ENCODE measurements at places on chromosomes 4 and X. TPM values are rescaled to one million over a fixed set of nuclear protein-coding genes. Genes with fewer than 3 reads are reported as not detected.

Gene NDST3
- 0.20 TPM for total RNA-seq

- DNase-seq: no peak
Observed at GRCh38 chr4:165381821-165382373, 3.1 kb downstream of the CPE start.

GRCh38 chr4:73011629-73011985 is 57.9 kb downstream of the COX18 start:
- DNase-seq: no peak

DNA sequence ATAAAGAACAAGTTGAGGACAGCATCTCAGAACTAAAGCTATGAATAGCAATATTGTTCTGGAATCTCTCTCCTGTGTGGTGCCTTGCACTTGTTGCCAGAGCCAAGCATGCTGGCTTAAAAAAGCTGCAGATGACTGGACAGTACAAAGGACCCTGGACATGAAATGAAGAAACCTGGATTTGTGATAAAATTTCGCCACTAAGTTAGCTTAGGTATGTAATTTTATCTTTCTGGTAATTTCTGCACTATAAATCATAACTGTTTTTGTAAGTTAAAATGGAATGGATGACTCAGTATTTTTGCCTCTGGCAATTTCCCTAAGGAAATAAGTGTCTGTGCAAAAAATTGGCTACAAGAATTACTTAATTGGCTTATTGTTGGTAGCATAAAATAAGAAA is 317.2 kb downstream of the CAMK2D start:
- DNase-seq: no peak

- DNase-seq: no peak
Observed at GRCh38 chrX:48776818-48777439, 9.5 kb upstream of the GATA1 start.

DNA sequence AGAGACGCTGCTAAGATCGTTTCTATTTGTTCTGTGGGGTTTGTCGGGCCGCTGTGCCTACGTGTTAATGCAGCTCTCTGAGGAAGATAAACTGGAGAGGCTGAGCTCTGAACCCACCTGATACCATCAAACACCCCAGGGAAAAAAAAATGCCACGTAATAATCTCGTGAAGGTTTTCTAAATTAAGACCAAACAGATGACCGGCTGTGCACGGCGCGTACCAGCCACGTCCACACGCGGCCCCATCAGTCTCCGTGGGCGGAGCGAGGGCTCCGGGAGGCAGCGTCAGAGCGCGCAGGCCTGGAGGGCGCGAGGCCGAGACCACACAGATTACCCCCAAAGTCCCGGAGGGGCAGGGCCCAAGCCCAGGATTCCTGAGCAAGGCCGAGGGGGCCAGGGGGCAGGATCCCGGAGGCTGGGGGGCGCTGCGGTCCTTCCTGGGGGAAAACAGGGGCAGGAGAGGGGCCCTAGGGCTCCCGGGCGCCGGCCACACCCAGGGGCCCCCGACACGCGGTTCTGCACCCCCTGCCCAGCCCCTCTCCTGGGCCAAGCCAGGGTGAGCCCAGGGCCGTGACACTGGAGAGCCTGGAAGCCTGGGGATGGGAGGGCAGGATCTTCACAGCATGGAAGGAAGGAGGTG is 91.9 kb downstream of the FAM53A start:
- DNase-seq: peak; percentile 72

GRCh38 chr4:17664755-17665154 is 50.3 kb downstream of the MED28 start:
- DNase-seq: no peak

Measured in right cardiac atrium (tissue), 5 donors.